Pulmonary artery endothelial cell (primary cell): ENCODE measurements at places on chromosomes 4 and X.

DNA sequence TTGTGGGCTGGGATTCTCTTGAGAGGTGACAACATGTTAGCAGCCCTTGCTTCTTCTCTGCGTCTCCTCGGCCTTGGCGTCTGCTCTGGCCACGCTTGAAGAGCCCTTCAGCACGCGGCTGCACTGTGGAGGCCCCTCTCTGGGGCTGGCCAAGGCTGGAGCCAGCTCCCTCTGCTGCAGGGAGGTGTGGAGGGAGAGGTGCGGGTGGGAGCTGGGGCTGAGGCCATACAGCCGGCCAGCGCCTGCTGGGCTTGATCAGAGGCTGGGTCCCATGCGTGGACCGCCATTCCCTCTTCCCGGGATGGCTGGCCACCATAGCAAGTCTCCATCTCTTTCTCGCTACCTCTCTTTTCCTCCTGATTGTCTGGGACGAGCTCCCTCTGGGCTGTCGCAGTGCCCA is 539.0 kb downstream of the PCDH7 start:
- no peak for DNase-seq

GRCh38 chr4:54897590-54897989 is 227.8 kb downstream of the KDR start:
- DNase-seq, result peak; percentile 2

DNA sequence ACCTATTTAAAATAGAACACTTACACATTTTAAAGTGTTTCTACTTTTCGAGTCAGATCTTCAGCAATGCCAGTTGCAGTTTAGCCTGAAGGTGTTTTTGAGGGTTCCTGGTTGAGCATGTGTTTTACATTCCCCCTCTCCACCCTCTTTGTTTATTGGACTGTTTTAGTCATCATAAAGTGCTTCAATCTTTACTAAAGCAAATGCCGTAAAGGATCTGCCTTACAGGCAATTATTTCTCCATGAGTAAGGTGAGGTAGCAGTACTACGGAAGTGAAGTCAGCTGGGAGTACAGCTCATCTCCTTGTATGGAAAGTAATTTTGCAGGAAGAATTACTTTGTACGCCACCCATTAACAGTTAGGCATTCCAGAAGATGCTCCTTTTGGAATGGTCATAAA is 36.9 kb downstream of the PDLIM5 start:
- DNase-seq, result no peak

- no peak for DNase-seq
Observed at GRCh38 chrX:68286076-68286475, 147.2 kb downstream of the OPHN1 start.

DNA sequence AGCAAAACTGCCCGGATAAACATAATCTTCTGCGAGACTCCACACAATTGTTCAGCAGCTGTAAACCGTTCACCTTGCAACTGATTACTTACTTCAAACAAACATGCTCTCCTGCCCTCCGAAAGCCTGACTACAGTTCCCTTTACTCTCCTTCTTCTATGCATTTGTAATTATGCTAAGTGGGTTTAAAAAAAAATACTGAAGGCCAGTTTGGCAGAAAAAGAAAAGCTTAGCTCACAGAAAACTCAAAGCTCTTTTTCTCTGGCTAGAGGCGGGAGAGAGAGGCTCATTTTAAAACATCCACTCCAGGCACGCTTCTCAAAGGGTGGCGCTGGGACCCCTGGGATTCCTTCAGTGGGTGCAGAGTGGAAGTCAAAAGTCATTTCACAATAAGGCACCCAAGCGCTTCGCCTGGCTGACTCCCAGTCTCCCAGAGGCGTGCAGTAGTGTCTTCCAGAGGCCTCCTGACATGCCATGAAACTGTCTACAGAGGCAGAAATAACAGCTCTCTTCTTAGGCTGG is 1.9 kb downstream of the DHRSX start:
- no peak for DNase-seq

GRCh38 chrX:97126020-97126419 is 242.3 kb downstream of the RPA4 start:
- no peak for DNase-seq

DNA sequence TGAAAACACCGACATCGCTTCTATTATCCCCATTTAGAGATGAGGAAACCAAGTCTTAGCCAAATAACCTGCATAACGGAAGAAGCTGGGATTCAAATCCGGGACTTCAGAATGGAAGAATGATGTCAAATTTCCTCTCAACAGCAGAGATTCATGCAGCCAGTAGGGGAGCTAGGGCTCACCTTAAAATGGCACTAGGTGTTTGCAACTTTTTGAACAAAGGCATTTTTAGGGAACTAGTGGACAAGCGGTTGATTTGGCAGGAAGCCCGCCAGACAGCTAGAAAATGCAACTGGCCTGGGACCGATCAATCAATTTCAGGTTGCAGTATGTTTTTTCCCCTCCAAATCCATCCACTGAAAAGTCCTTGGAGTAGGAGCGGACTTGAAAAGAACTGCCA is 224.2 kb downstream of the PTTG2 start:
- DNase-seq, result no peak

DNA sequence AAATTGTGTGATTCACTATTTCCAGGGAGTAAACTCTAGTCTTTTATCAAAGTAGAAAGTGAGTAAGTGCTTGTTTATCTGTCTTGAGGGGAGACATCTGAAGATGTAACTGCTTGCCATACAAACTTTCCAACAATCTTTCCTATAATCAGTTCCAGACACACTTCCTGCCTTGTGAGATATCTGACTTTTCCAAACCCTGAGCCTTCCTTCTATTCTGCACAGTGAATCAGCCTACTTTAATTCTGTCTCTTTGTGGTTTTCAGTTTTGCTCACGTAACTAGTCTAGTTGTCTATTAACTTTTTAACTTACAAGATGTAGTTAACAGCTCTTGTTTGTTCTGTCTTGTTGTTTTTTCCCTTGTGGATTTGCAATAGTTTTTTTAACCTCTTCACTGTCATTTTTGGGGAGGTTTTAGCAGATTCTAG is 947.8 kb downstream of the C4orf33 start:
- no peak for DNase-seq

GRCh38 chr4:173529477-173530325 is at the start of gene HAND2:
HAND2 (minus strand) TSS chr4:173530229; CDS start chr4:173529289, 940 bp downstream.
- DNase-seq, result no peak

GRCh38 chrX:40646489-40647306 is 663 bp downstream of the CXorf38 start:
- no peak for DNase-seq

- DNase-seq, result no peak
Observed at GRCh38 chr4:5974321-5974720, 43.9 kb downstream of the C4orf50 start.
